Stimulated activated CD4-positive, alpha-beta T cell treated with anti-CD3 and anti-CD28 coated beads, Interleukin-4, amount 100 ng/mL, for 4 hours (primary cell): ENCODE measurements at places on chromosomes 11 and 22.

DNA sequence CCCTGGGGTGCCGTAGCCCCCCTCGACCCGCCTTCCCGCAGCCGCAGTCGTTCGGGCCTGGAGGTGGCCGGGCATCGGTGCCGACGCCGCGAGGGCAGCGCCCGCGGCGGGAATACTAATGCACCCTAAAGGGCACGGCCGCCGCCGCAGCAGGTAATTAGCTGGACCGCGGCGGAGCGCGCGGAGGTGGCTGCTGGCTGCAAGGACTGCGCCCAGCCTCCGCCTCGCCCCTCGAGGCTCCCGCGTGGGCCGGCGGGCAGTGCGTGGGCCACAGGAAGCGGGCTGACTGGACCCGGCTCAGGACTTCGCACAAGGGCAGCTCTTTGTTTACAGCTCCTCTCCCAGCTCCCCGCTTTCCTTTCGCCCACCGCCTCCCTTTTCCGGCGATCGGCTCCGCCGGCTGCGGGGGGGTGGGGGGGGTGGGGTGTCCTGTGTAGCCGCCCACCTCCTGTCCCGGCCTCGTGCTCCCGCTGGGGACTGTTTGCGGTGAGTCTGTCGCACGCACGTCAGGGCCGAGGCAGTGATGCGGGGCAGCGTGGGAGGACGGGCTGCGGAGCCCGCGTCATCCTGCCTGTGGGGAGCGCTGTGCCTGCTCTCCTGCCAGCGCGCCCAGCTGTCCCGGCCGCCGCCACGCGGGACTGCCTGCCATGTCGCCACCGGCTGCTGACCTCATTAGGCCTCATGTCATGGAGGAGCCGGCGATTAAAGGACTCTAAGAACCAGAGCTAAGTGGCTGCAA, 53.2 kb downstream of the GRIK4 start:
- no peak for DNase-seq

DNA sequence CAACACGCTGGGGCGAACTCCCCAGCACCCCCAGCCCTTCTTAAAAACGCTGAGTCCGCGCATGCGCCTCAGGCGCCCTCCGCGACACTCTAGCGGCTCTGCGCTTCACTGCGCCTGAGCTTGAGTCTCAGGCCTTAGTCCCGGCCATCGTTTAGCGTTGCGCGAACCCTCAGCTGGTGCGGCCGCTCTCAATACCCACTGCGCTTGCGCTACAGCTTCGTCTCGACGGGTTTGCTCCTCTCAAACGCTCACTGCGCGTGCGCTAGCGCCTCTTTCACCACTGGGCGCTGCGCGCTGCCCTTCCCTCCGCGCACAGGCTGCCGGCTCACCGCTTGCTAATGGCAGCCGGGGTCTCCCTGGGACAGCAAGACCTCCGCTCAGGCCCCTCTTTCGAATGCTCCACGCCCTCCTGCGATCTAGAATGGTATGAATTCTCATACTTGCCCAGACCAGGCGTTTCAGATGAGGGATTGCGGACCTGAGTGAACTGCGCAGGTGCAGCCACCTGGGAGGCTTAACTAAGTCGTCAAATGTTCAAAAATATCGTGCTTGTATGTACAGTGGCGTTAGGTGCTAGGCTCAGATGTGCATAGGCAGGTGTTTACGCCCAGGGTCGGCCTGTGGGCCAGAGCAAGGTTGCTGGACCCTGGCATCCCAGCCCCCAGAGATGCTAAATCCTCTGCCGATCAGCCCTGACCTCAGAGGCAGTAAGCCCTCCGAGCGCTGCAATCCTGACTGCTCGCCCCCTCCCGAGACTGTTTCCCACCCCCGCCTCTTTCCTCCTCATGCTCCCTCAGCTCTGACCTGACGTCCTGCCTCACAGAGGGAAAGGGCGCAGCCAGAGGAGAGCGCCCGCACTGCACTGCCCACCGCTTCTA, at the start of gene SLC2A11:
TSS of gene SLC2A11 (plus strand) at position 270 of the 878 bp plus-strand sequence. CDS start at position 395, 125 bp downstream.
- DNase-seq = peak; percentile 91

DNA sequence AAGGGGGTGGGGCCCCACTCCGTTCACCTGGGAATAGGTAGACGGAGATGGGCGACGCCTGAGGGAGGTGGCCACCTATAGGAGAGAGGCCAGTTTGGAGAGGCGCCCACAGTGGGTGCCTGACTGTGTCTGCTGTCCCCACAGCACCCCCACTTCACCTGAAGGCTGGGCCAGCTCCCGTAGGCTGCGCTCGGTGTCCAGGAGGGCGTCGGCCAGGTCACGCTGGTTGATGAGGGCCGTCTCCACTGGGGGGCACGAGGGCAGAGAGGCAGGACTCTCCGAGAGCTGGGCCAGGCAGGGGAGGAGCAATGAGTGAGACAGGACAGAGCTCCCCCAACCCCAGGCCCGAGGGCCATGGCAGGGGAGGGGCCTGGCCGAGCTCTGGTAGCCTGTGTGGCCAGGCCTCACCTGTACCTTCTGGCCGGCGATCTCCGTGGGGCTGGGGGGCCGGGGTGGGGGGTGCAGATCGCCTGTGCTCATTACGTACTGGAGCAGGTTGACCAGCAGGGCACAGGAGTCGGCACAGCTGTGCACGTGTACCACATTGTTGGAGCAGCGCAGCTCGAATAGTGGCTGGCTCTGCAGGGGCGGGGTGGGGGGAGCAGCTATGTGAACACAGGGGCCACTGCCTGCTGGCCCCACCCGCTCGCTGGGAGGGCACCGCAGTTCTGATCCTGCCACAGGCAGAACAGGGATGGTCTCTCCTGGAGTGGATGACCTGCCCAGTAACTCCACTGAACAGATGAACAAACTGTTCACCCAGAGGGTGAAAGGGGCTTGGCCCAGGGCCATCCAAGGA, 14.7 kb downstream of the ATG2A start:
- no peak for DNase-seq

DNA sequence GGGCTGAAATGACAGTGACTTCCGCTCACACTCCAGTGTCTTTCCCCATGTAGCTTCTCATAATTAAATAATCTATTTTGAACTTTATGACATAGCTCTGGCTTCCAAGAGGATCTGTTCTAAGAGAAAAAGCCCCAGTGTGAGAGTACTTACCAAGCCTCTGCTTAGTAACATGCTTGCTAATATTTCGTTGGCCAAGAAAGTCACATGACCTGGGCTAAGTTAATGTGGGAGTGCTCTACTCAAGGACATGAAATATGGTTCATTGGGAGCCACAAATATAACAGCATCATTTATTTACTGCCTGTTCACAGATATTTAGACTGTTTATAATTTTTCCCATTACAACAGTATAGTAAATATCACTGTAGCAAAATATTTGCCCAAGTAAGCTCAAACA, 42.5 kb downstream of the CCDC73 start:
- DNase-seq = no peak

GRCh38 chr11:57260937-57261783, 24.1 kb upstream of the APLNR start:
- DNase-seq = no peak

GRCh38 chr11:125959931-125960330, 14.1 kb downstream of the VSIG10L2 start:
- no peak for DNase-seq

- no peak for DNase-seq
Measured at GRCh38 chr11:43908191-43908590, 27.6 kb downstream of the ALKBH3 start.

- DNase-seq = no peak
Measured at GRCh38 chr11:11135820-11136476, 217.1 kb downstream of the CSNK2A3 start.

GRCh38 chr11:16902182-16902581, 112.0 kb downstream of the PLEKHA7 start:
- DNase-seq = peak; percentile 18

GRCh38 chr11:3008746-3009336, 16.7 kb upstream of the NAP1L4 start:
- DNase-seq = no peak

GRCh38 chr11:65445604-65446445, 23.2 kb downstream of the NEAT1 start:
- DNase-seq = no peak

DNA sequence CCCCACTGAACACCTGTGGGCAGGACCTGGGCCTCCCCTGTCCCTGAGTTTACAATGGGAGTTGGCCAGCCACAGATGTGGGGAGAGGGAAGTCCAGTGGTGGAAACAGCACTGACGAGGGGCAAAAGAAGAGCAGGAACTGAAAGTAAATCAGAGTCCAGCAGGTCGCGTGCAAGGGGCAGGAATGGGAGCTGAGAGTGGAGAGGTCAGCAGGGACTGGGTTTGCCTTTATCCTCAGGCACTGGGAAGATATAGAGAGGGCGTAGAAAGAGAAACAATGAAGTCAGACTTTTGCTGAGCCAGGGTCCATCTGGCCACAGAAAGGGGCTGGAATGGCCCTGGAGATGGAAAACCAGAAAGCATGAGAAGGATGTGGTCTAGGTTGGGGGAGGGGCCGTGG, 8.5 kb downstream of the P2RY6 start:
- no peak for DNase-seq

- no peak for DNase-seq
Measured at GRCh38 chr11:77071671-77072605, 5.2 kb downstream of the CAPN5 start.

GRCh38 chr22:44906248-44906936, 103.4 kb downstream of the PHF21B start:
- no peak for DNase-seq

DNA sequence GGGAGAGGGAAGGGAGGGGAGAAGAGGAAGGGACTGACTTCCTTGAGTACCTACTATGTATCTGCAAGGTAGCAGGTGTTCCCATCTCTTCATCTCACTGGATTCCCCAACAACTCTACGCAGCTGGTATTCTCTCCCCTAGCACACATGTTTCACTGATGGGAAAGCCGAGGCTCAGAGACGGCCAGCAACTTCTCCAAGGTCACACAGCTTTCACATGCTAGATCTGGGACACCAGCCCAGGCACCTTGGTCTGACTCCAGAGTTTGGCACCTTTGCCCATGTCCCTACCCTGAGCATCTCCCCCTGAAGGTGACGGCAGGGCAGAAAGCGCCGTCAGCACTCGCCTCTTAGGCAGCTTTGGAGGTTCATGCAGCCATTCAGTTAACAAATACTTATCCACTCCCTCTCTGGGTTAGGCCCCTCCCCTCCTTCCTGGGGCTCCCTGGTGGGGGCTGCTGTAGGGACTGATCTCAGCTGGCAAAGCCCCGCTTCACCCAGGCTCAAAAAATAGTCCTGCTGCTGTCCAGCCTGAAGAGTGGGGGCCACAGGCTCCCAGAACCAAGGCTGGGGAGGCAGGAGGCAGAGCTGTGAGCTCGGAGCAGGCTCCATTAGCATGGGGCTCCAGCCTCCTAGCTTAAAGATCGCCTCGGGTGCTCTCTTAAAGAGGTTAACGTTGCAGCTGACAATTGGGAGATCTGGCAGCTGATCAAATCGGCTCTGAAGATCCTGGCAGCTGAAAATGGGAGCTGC, 79.4 kb downstream of the IGLL1 start:
- DNase-seq = no peak

DNA sequence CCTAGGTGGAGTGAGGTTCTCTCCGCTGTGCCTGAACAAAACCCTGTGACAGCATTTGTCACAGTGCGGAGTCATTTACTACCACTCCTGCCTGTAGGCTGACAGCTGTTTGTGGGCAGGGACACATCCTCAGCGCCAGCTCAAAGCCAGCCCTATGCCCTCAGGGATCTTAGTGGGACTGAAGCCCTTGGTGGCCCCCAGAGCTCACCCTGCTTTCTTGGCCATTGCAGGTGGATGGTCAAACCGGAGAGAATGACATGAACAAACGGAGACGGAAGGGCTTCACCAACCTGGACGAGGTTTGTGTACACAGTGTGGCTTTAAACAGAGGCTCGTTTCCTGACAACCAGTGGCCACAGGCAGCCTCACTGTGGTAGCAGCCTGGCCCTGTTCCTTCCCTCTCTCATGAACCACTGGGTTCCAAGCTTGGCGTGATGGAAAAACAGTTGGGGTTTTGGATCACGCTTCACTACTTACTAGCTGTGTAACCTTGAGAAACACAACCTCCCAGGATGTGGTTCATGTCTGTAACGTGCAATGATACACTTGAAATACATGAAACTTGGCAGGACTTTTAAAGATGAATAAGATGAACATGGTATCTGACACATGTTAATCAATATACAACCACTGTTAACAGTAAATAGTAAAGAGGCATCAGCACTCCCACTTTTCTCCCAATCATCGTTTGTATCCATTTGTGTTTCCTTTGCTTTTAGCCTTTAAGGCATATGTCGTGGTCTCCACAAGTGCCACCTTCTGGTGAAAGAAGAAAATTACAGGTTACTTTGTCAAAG, 125.8 kb downstream of the MICAL2 start:
- DNase-seq = no peak

- no peak for DNase-seq
Measured at GRCh38 chr11:119816660-119817059, 87.7 kb upstream of the NECTIN1 start.

GRCh38 chr11:68010090-68011041, at the start of gene ALDH3B1:
Gene ALDH3B1, plus strand, starts transcription at chr11:68010327. Its CDS starts 4,971 bp downstream, at chr11:68015298.
- DNase-seq = no peak

DNA sequence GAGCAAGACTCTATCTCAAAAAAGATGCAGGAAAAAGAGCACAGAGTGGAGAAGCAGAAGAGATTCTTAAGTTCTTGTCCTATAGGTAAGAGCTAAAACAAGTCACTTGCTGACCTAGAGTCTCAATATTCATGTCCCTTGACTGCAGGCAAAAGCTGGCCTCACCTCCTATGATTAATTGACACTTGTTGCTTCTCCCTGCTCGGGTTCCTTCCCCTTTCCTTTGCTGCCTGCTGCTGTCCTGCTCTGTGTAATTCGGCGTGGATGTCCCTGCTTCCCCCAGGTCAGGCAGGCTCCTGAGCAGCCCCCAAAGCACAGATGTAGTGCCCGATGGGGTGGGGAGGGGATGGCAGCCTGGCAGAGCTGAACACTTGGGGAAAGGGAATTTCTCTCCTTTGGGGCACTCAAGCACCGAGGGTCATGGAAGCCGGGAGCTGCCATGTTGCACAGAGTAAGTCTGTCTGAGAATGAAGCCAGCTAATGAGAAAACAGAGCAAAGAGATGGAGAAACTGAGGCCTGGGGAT, 60.8 kb upstream of the NUP50 start:
- DNase-seq = no peak

DNA sequence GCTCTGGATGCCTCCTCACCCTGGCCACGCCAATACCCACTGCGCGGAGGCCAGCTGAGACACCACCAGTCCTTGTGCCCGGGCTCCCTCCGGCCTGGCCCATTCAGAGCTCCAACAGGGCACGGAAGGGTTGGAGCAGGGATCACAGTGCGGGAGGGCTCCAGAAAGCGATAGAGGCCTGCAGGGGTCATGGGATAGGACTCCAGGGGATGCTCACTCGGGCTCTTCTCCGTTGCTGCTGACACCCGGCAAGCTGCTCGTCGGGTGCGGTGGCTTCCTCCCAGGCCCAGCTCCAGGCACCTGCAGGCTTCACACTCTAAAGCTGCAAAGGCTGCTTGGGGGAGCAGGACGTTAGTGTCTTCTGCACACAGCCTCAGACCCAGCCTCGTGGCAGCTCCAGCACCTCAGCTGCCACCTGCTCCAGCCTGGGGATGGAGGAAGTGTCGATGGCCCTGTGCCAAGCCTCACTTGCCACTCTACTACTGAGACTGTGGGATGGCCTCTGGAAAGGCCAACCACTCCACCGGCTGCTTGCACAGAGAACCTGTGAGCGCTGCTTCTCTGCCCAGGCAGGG, 10.6 kb downstream of the WNT7B start:
- no peak for DNase-seq

GRCh38 chr11:64306563-64306875, 1.2 kb downstream of the ESRRA start:
- DNase-seq = no peak
